Fibroblast of pulmonary artery (primary cell): ENCODE measurements at places on chromosomes 5 and 9.
A peak's percentile ranks its signal among the peaks of the same experiment; 100 is the strongest.

DNA sequence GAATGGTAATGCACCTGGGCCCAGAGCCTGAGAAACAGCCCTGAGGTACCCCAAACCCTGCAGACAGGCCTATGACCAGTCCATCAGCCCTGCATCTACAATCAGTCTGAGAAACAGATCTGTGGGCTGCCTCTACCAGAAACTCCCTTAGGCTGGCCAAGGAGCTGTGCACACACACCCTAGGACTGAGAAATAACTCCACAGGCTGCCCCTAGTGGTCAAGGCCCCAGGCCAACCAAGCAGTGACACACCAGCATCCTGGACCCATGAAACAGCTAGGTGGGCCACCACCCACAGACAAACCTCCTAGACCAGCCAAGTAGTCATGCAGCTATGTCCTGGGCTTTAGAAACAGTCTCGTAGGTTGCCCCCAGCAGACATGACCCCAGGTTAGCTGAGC lies 253.6 kb upstream of the VLDLR start:
- no peak for DNase-seq

DNA sequence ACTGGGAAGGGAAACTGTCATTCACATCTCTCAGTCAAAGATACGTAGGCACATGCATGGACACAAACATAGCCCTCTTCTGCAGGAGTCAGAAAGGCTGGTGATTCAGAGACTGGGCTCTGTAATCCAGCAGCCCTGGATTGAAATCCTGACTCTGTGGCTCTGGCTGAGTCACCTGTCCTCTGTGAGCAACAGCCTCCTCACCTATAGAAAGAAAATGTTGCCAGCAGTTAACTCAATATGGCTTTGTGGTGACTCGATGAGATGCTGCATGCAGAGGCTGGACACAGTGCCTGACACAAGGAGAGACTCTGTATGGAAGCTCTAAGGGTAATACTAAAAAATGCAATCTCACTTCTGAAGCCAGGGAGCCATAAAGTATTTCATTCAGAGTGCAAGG lies 23.9 kb upstream of the CDKN2AIPNL start:
- DNase-seq = peak; percentile 40

- DNase-seq = no peak
Measured at GRCh38 chr5:3734632-3735031, 139.0 kb downstream of the IRX1 start.

GRCh38 chr5:159901308-159901707 lies 15.0 kb upstream of the ADRA1B start:
- DNase-seq = no peak

DNA sequence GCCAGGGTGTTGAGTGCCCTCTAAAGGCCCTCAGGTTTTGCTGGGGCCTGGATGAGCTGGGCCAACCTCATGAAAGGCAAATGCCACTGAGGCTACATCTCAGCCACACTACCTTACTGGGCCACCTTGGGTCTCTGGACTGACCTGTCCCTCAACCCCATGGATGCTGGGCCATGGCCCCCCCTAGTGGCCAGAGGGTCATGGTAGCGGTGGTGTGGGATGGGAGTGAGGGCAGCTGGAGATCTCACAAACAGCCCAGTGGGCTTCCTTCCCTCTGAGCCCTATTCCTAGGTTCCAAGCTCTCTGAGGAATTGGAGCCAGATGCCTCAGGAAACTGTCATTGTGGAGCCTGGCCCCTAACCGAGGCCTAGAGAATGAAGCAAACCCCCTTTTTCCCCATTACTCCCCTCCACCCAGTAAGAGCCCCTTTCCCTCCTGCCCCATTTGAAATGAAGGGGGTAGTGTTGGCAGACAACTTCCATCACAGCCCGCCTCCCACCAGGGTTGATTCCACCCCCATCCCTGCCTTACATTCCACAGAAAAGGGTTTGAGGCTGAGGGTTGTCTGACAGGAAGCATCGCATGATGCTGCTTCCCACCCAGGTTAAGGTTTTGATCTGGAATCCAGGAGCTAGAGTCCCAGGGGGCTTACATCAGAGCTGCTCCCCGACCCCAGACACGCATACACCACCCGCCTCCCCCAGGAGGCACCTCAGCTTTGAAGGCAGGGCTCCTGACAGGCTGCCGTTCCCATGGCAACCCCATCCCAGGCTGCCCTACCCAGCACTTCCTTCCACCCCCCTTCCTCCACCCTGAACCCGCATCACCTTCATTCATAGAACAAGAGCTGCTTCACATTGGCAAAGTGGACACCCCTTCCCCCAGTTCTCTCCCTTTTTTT lies 63.9 kb downstream of the PCDH1 start:
- DNase-seq = peak; percentile 31

- no peak for DNase-seq
Measured at GRCh38 chr9:7394002-7394774, 405.4 kb downstream of the DMAC1 start.

DNA sequence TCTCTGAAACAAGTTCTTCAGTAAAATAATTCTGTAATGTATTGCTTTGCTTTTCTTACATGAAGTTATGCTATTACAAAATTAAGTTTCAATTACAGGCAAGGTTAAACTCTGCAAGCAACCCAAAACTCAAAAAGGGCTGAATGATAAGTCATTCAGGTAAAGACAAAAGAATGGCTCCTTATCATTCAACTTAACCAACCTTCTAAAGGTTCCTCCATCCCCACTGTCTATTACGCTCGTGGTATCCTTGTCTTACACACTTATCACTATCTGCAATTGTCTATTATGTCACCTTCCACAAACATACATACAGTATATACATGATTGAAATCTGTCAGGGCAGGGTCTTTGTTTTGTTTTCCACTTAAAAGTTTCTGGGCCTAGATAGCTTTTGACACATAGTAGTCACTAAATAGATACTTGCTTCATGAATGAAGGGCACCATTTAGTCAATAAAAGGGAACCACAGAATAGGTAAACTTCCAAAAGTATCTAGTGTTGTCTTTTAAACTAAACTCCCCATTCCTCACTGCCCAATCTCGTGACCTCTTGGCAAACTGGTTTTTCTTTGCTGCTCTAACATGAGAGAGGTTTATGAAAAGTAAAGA lies 6.9 kb downstream of the RPL37 start:
- DNase-seq = no peak

- peak; percentile 74 for DNase-seq
Measured at GRCh38 chr9:94140791-94141790, 56.8 kb downstream of the PTPDC1 start.

DNA sequence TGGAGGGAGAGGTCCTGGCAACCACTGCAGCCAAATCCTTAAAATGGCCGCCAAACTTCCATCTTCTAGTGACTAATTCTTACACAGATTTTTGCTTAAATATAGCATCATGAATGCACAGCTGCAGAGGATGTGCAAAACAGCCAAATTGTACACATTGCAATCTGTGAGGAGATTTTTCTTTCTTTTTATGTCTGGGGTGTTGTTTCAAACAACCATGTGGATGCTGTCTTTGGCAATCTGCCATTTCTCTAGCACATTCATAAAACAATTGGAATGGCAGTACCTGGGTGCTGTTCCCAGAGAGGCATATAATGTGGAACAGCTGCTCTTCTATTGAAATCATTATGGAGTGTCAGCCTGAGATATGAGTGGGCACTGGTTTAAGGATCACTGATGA lies 1082.9 kb upstream of the SEMA6A start:
- DNase-seq = peak; percentile 29

DNA sequence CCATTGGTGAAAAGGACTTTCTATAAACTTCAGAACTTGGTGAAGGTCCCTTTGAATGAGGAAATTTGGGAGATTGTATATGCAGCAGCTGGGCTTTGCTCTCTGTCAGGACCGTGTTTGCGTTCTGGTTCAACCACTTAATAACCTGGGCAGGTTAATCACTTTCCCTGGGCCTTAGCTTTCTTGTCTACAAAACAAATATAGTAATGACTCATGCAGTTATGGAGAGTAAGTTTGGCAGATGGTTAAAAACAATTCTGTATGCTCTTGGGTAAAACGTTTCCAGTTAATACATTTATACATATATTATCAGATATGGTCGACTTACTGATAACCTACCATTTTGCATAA lies 197.0 kb downstream of the ARHGEF28 start:
- peak; percentile 26 for DNase-seq

GRCh38 chr5:139795074-139796001 lies at the start of gene PSD2:
Gene PSD2, plus strand, starts transcription at chr5:139795808. Its CDS starts 13,633 bp downstream, at chr5:139809441.
- no peak for DNase-seq

DNA sequence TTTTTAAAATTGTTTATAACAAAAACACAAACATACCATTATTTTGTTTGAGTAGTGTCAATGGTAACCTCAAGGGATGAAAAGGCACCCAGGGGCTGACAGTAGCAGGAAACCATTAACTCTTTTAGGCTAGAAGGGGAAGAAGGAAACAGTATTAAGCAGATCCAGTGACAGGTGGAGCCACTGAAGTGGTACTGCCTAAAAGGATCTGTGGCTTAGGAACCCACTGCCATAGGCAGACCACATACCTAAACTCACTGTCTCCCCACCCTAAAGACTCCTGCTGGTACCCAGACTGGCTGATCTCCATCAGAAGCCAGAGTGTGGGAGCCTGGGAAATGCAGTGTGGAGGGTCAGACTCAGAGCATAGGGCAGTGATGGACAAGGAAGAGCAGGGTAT lies 13.5 kb downstream of the RLN1 start:
- DNase-seq = no peak

DNA sequence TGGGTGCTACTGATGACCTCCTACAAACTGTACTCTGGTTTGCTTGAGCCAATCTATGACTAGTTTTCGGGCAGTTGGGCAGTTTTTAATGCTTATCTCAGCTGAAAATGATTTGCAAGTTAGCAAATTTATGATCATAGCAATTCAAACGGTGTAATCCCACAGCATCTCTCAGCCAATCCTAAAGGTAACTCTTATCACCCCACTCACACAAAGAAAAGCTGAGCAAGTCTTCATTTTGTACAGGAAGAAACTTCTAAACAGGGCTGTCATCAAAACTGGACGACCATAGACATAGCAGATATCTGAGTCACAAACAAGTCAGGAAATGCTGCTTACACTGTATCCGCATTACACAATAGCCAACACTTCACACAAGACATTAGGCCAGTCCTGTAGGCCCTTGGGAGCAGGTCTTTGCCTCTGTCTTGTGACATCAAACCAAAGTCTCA lies 2.6 kb upstream of the ENC1 start:
- peak; percentile 98 for DNase-seq

GRCh38 chr5:2375757-2376250 lies 375.7 kb downstream of the IRX2 start:
- no peak for DNase-seq

DNA sequence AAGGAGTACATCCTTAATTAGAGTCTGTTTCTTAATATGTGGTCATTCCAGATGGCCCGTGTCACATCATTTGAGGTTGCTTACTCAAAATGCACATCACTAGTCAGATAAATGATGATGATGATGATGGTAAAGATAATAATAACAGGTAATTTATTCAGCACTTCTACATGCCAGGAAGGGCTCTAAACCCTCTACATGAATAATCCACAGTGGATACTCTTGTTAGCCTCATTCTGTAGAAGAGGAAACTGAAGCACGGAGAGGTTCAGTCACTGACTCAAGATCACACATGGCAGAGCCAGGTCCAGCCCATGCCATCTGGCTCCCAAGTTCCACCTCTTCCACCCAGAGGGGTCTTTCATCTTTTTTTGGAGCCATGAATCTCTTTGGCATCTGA lies 11.7 kb downstream of the SH3PXD2B start:
- no peak for DNase-seq

DNA sequence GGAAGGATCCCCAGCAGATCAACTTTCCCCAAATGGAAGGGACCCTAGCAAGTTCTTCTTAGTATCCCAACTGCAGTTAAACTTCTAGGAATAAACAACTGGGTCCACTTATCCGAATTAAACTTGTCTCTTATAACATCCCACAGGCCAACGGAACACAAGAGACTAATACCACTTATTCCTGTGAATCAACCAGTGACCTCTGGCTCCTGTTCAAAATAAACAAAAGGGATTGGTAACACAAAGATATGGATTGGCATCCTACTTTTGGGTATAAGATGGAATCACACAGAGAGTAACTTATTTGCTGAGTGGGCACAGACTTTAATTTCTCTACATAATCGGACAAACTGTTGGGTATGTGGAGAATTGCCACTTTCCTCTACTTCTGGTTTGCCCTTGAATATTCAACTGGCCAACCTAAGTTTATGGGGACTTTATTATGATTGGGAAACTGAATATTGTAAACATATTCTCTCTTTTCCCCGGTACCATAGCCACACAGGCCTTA lies 12.4 kb upstream of the PAIP1 start:
- DNase-seq = no peak

- no peak for DNase-seq
Measured at GRCh38 chr5:133225671-133226152, 173.9 kb downstream of the HSPA4 start.

GRCh38 chr5:75862872-75863271 lies 145.6 kb upstream of the POC5 start:
- no peak for DNase-seq

GRCh38 chr5:64347309-64347708 lies 158.5 kb upstream of the RGS7BP start:
- peak; percentile 6 for DNase-seq

DNA sequence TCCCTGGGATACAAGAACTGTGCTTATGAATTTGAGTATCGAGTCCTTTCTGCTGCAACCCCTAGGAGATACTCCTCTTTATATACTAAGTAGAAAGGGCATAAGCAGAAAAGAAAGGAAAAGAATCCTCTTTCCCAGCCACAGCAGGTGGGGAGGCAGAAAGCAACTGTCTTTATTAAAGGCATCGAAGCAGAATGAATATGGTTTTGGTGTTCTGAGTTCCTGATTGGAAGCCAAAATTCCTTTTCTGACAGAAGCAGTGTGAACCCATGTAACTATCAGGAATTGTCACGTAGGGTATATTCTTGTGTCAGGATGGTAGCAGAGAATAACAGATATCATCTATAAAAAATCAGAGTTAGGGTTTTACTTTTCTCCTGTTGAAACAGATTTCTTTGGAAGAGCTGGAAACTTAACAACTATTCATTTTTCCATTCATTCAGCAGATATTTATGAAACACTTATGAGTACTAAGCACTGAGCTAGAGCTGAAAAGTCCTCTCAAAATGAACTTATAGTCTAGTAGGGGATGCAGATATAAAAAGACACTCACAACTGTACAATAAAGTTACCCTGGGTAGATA lies 96.5 kb upstream of the LHFPL2 start:
- no peak for DNase-seq

DNA sequence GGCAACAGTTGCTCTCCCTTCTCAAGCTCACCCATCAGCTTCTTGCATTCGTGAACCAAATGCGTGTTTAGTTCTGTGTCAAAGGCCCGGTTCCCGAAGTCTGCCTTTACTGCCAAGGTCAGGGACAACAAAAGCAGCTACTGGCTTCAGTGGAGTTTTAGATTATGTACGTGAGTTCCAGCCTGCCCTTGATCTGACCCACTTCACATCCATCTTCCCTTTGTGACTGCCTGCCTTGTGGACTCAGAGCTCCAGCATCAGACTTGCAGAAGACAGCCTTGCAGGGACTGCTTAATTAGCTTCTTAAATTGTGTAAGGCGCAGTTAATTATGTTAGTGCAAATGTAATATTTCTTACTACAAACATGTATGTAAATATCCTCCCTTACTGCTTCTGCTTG lies 774.7 kb upstream of the EDIL3 start:
- no peak for DNase-seq
